ENCODE measurements at places on chromosomes 1 and 21. TPM values are rescaled to one million over a fixed set of nuclear protein-coding genes. Genes with fewer than 3 reads are reported as not detected.

Gene ZC3H12A
- 1.9 TPM for total RNA-seq

Gene IFNLR1
- not detected for total RNA-seq

Gene PLA2G2F
- total RNA-seq: not detected

Gene ACOT11
- total RNA-seq: 3.2 TPM

Gene ETNK2
- 13.0 TPM for total RNA-seq

Gene TDRD5
- total RNA-seq: 0.51 TPM

Gene OVAAL
- total RNA-seq: not detected

Gene RBP7
- total RNA-seq: 0.77 TPM

Gene PRELP
- not detected for total RNA-seq
